Fibroblast of the aortic adventitia (primary cell): ENCODE measurements at places on chromosomes 3 and 15.

- DNase-seq: no peak
Measured at GRCh38 chr3:73098026-73098425, 36.6 kb downstream of the EBLN2 start.

DNA sequence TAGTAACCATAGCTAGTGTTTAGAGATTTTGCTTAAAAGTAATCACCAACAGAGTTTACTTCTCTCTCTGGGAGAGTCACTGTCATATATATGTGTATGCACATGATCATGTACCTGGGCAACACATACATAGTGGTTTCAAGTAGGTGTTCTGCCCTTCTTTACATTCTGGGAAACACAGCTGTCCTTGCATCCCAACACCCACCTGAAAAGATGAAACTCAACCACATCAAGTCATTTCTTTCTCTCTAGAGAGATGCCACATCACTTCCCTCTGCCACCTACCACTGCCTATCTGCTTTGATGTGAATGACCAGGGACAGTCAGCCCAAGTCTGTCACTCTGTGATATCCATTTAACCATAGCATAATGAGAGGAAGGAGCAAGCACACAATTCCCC, 155.8 kb upstream of the GADL1 start:
- no peak for DNase-seq

GRCh38 chr3:108200024-108200423, 22.2 kb downstream of the IFT57 start:
- DNase-seq: no peak

- DNase-seq: peak; percentile 38
Measured at GRCh38 chr15:44711743-44712345, 527 bp downstream of the B2M start.

DNA sequence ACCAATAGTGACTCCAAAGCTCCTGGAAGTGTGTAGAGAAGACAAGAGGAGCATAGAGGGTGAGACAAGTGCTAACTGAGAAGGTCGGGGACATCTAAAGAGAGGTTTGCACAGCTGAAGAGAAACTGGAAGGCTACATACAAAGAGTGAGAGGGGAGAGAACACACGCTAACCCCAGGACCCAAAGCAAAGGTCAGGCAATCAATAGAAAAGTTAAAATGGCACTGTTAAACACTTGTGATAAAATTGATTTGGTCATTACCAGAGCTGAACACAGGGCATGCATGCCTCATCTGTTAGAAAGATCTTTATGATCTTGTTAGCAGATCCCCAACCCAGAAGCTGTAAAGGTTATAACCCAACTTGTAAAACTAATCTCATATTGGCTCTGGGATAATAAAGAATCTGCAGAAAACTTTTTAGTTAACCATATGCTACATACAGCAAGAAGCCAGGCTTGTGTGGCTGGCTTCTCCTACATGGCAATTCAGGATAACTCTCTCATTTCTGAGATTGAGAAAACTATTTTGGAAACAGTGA, 212.6 kb upstream of the ICE2 start:
- DNase-seq: no peak

DNA sequence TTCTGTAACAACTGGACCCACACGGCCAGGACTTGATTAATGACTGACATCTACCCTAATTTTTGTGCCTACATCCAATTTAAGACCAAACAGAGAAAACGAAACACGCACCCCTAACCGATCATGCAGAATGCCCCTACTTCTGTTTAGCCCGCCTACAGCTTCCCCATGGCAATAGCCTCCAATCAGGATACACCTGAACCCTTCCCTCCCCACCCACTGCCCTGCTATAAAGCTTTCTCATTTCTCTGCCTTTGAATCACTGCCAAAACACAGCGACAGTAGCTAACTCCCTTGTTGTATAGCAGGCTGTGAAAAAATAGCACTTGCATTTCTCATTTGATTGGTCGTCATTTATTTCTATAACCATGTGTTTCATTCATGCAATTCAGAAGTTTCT, 45.2 kb upstream of the DPPA4 start:
- no peak for DNase-seq

- no peak for DNase-seq
Measured at GRCh38 chr3:197881270-197881969, 68.6 kb upstream of the RPL35A start.

DNA sequence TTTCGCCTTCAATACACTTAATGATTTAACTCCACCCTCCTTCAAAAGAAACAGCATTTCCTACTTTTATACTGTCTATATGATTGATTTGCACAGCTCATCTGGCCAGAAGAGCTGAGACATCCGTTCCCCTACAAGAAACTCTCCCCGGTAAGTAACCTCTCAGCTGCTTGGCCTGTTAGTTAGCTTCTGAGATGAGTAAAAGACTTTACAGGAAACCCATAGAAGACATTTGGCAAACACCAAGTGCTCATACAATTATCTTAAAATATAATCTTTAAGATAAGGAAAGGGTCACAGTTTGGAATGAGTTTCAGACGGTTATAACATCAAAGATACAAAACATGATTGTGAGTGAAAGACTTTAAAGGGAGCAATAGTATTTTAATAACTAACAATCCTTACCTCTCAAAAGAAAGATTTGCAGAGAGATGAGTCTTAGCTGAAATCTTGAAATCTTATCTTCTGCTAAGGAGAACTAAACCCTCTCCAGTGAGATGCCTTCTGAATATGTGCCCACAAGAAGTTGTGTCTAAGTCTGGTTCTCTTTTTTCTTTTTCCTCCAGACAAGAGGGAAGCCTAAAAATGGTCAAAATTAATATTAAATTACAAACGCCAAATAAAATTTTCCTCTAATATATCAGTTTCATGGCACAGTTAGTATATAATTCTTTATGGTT, at the start of gene CCR5:
Gene CCR5 (plus strand): TSS at position 108 of the 680 bp plus-strand sequence. CDS start 1,957 bp downstream, outside the sequence.
- DNase-seq: peak; percentile 15
